CD4-positive, alpha-beta T cell (primary cell): ENCODE measurements at places on chromosomes 16 and 17.

DNA sequence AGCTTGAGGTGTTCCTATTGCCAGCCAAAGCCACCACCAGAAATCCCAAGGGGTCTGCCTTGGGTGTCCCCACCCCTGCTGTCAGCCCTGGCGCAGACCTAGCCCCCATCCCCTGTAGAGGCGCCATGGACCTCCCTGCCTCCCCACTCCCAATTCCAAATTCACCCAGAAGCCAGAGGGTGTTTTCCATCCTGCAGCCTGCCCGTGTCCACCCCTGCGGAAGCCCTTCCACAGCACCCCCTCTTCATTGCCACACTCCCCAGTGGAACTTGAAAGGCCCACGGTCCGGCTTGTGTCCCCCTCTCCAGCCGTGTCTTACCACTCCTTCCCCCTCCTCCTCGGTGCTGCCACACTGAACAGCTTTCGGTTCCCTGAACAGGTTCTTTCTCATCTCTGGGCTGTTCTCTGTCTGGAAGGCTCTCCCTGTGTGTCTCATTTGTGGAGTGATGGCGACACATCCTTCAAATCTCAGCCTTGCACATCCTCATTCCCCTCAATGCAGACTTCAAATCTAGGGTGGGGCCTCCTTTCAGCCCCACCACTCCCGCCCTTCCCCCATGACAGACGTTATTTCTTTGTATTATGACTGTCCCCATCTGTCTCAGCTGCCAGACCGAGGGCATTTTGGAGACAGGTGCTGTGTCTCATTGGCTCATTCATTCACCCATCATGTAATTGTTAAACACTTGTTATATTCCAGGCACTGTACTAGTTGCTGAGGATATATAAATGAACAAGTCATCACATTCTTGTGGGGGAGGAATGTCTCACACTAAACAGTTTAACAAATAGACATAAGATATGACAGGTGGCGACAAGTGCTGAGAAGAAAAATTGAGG is 36.3 kb downstream of the ADGRG5 start:
- no peaks in the 10 kb centered on the region for H3K36me3 ChIP-seq
- peaks cover 35% of the 10 kb centered on the region for H3K4me1 ChIP-seq
- no peak for DNase-seq
- no peak overlapping the region for H3K4me3 ChIP-seq

GRCh38 chr16:12160249-12160648 is 183.7 kb downstream of the SNX29 start:
- no peak overlapping the region for H3K27ac ChIP-seq
- no peaks in the 10 kb centered on the region for H3K27me3 ChIP-seq
- DNase-seq = no peak
- no peak overlapping the region for H3K4me3 ChIP-seq
- H3K4me1 ChIP-seq = peaks cover 3% of the 10 kb centered on the region

DNA sequence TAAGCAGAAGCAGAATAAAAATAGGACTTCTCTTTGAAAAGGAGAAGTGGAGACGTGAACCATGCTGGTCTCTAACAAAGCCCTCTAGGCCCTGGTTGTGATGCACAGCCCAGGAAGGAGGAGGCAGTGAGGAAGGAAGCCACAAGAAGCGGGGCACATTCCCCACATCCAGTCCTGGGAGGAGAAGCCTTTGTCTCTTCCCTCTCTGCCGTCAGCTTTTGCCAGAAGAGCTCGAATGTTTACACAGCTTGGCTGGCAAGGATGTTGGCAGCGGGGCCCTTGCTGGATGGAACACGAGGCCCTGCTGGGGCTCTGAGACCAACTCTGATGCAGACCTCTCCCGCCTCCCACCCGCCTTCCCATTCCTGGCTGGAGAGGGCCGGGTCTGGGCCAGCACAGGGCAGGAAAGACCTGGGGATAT is 91.3 kb downstream of the MAF start:
- H3K27me3 ChIP-seq = no peaks in the 10 kb centered on the region
- no peak for DNase-seq
- no peak overlapping the region for H3K4me3 ChIP-seq

DNA sequence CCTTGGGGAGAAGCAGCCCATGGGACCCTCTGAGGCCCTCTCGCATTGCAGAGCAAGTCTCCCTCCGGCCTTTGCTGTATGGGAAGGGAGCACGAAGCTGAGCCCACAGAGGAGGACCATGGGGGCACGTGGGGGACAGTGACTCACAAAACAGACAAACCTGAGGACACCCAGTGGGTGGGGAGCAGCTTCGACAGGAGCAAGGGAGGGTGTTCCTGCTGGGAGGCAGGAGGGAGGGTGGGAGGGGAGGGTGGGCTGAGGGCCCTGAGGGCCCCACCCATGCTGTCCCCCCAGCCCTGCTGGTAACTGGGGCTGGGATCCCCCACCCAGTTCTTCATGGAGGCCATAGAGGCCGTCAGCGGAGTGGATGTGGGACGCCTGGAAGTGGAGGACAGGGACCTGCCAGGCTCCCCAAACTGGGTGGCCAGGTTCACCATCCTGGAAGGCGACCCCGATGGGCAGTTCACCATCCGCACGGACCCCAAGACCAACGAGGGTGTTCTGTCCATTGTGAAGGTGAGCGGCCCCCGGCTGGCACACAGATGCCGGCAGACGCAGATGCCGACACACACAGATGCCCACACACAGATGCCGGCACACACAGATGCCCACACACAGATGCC is 12.5 kb downstream of the SLC22A31 start:
- H3K36me3 ChIP-seq = no peaks in the 10 kb centered on the region
- DNase-seq = no peak
- no peak overlapping the region for H3K27ac ChIP-seq
- no peak overlapping the region for H3K4me3 ChIP-seq
- H3K4me1 ChIP-seq = peaks cover 16% of the 10 kb centered on the region

DNA sequence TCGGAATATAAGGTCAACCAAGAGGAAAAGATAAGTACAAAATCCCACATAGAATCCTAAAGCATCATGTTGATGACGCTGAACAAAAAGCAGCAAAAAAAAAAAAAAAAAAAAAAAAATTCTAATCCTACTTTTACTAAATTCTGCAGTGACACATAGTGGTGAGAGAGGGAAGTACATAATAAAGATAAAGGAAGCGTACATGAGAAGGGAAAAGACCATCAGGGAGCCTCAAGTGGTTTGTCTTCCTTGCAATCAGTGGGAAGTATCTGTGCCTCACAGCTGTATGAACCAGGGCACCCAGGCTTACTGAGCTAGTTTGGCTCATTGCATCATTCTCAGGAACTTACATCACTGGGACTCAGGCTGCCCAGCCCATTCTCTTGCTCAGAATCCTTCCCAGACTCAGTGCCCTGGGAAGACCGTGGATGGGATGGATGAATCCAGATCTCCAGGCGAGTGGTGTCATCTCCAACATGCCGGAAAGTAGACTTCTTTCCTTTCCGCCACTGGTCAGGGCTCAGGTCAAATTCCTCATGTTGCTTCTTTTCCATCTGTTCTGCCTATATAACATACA is 21.2 kb downstream of the SMG6 start:
- no peak overlapping the region for H3K4me3 ChIP-seq
- H3K36me3 ChIP-seq = peaks cover 75% of the 10 kb centered on the region
- no peaks in the 10 kb centered on the region for H3K27me3 ChIP-seq
- no peak for DNase-seq
- H3K27ac ChIP-seq = no peak overlapping the region

DNA sequence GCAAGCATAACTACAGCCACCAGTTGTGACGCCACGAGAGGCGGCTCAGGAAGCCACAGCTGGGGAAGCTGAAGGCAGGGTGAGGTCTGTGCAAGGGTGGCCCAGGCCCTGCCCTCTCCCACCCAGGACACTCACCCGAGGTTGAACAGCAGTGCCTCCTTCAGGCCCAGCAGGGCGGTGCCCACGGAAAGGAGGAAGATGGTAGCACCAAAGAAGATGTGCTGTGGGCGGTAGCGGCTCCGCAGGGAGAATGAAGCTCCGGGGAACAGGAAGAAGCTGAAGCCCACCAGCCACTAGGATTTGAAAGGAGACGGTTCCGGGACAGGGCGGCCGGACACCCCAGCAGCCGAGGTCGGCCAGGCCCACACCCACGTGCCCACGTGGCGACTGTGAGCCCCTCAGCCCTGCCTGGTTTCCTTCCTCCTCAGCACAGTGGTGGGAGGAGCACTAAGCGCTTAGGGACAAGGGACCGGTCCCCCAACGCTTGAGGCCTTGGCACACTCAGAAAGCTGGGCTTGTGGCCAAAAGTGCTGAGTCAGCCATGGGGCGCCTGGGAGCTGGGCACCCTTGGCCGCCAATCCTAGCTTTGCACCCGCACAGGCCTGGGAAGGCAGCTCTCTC is 11.0 kb downstream of the CYB561 start:
- H3K4me1 ChIP-seq = peaks cover 65% of the 10 kb centered on the region
- H3K36me3 ChIP-seq = peaks cover 35% of the 10 kb centered on the region
- no peak for DNase-seq
- no peak overlapping the region for H3K27ac ChIP-seq
- H3K4me3 ChIP-seq = no peak overlapping the region
- no peaks in the 10 kb centered on the region for H3K27me3 ChIP-seq

- no peak overlapping the region for H3K27ac ChIP-seq
- no peaks in the 10 kb centered on the region for H3K36me3 ChIP-seq
- H3K4me1 ChIP-seq = no peaks in the 10 kb centered on the region
- DNase-seq = no peak
Observed at GRCh38 chr16:4220358-4220757, 21.5 kb downstream of the SRL start.

- peak; percentile 34 for DNase-seq
- no peaks in the 10 kb centered on the region for H3K36me3 ChIP-seq
- H3K27me3 ChIP-seq = no peaks in the 10 kb centered on the region
- peak overlapping the region; percentile 73 for H3K27ac ChIP-seq
- H3K4me1 ChIP-seq = peaks cover 53% of the 10 kb centered on the region
- peak overlapping the region; percentile 30 for H3K4me3 ChIP-seq
Observed at GRCh38 chr17:29722411-29723198, 99.9 kb upstream of the CORO6 start.

DNA sequence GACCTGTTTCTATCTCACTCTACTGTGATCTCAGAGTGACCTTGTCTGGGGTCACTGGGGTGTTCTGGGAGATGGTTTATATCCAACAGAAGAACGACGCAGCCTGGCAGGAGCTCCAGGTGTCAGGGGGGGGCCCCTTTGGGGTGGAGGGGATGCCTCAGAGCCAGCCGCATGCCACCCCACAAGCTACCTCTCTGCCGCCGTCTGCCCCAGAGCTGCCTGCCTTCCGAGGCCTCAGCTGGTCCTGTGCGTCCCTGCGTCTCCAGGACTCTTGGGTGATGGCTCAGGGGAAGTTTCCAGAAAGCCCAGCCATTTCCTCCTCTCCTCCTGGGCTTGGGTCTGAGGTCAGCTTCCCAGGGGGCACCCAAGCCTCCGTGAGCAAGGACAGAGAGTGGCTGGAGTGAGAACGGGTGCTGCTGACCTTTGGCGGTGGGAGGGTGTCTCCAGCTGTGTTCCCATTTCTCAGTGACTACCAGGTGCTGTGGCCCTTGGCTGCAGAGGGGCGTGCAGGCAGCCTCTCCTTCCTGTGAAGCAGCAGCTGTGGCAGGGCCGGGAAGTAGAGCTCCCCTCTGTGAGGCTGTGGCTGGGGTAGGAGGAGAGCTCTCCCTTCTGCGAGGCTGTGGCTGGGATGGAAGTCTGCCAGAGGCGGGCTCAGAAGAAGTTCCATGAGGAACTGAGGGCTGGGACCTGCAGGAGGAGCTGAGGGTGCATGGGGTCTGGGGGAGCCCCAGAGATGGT is 19.8 kb downstream of the JPH3 start:
- H3K36me3 ChIP-seq = no peaks in the 10 kb centered on the region
- peaks cover 7% of the 10 kb centered on the region for H3K27me3 ChIP-seq
- no peak overlapping the region for H3K4me3 ChIP-seq
- no peak overlapping the region for H3K27ac ChIP-seq
- H3K4me1 ChIP-seq = no peaks in the 10 kb centered on the region

DNA sequence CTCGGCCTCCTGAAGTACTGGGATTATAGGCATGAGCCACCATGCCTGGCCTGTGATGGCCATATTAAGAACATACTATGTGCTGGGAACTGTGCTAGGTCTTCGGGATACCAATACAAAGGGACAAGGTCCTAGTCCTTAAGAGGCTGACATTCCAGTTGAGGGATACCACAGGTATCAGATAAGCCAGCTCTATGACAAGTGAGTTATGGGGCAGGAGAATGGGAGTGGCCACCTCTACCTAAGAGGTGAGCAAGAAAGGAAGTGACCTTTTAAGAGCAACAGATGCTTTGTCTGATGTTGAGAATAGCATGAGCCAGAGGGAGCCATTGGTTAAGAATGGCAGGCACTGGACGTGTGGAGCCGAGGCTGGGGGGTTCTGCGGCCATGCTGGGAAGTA is 27.0 kb downstream of the ADORA2B start:
- DNase-seq = no peak
- H3K27ac ChIP-seq = no peak overlapping the region
- H3K4me1 ChIP-seq = peaks cover 5% of the 10 kb centered on the region
- no peak overlapping the region for H3K4me3 ChIP-seq

- H3K36me3 ChIP-seq = no peaks in the 10 kb centered on the region
- no peaks in the 10 kb centered on the region for H3K27me3 ChIP-seq
- no peak overlapping the region for H3K4me3 ChIP-seq
- H3K4me1 ChIP-seq = no peaks in the 10 kb centered on the region
- no peak overlapping the region for H3K27ac ChIP-seq
Observed at GRCh38 chr16:48232493-48233040, 11.5 kb upstream of the LONP2 start.

DNA sequence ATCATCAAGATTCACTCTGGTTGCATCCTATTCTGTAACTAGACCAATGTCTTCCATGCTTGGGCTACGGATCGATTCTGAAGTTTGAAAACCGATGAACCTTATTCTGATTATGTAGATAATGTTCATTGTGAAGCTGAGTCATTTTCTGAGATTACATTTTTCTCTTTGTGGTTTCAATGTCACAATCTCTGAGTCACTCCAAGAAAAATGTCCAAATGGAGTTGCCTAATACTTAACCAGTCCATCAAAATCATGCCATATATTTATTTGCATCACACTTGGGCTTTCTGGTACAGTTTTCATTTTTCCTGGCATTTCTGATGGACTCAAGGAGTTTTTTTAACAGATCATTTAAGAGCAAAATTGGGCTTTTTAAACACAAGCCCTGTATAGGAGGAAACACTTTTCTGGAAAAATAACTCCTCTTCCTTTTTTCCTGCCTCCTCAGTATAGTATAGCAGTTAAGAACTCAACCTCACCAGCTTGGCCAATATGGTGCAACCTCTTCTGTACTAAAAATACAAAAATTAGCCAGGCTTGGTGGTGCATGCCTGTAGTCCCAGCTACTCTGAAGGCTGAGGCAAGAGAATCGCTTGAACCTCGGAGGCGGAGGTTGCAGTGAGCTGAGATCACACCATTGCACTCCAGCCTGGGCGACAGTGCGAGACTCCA is 17.5 kb downstream of the CACNG3 start:
- no peak for DNase-seq
- no peak overlapping the region for H3K27ac ChIP-seq
- H3K36me3 ChIP-seq = no peaks in the 10 kb centered on the region
- H3K27me3 ChIP-seq = peaks cover 19% of the 10 kb centered on the region
- no peaks in the 10 kb centered on the region for H3K4me1 ChIP-seq

- H3K27ac ChIP-seq = no peak overlapping the region
- peaks cover 60% of the 10 kb centered on the region for H3K27me3 ChIP-seq
- no peaks in the 10 kb centered on the region for H3K36me3 ChIP-seq
- DNase-seq = no peak
Observed at GRCh38 chr16:2963074-2963722, 877 bp upstream of the KREMEN2 start.

- H3K4me1 ChIP-seq = peaks cover 20% of the 10 kb centered on the region
- DNase-seq = no peak
- H3K4me3 ChIP-seq = peak overlapping the region; percentile 55
- H3K27ac ChIP-seq = no peak overlapping the region
- H3K27me3 ChIP-seq = peaks cover 2% of the 10 kb centered on the region
Observed at GRCh38 chr17:62627904-62628633, 599 bp downstream of the MRC2 start.

GRCh38 chr16:85970738-85971137 is 71.8 kb downstream of the IRF8 start:
- H3K4me1 ChIP-seq = no peaks in the 10 kb centered on the region
- no peak overlapping the region for H3K4me3 ChIP-seq
- H3K36me3 ChIP-seq = no peaks in the 10 kb centered on the region
- no peaks in the 10 kb centered on the region for H3K27me3 ChIP-seq
